Activated T-cell treated with anti-CD3 and anti-CD28 coated beads, Interleukin-2, amount 50 U/mL, for 1 hour (primary cell): ENCODE measurements at places on chromosomes 16 and 17.

DNA sequence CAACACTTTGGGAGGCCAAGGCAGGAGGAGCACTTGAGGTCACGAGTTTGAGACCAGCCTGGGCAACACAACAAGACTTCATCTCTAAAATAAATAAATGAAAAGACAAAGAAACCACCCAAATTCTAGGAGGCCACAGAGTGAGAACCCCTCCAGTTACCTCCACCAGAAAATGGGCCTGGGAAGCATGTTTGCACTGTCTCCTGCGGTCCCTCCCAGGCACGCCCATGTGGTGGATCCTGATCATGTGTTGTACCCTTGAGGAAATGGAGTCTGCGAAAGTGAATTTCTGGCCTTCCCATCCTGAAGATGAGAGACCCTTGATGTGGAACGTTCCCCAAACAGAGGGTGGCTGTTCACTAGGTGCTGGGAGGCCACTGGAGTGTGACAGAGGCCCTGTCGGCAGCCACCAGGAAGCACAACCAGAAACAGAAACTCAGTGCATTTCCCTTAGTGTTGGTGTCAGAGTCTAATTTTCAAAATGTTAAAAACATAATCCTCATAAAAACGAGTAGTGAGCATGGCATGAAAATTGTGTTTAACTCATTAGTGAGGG, 19.2 kb upstream of the USP22 start:
- no peak for DNase-seq

DNA sequence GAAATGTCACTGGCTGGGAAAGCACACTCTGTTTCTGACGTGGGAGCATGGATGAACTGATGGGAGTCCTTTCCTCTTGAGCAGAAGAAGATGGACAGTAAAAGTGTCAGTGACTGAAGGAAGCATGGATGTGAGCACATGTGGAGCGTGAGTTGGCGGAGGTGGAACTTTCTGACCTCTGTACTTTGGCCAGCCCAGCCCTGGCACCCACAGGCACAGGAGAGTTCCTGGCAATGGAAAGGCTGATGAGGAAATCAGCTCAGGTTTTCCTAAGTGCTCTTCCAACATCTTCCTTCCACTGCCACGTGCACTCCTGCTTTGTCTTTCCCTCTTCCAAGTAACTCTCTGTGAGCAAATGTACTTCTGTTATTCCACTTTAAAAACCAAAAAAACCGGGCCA, 276.8 kb downstream of the NTN1 start:
- no peak for DNase-seq

- DNase-seq: no peak
These were observed 6.1 kb downstream of the ABR start for GRCh38 chr17:1173432-1174262.

GRCh38 chr17:9105068-9105868, 84.0 kb downstream of the NTN1 start:
- DNase-seq: no peak

- DNase-seq: peak; percentile 25
These were observed 4.3 kb upstream of the GGA2 start for GRCh38 chr16:23514381-23515152.

- DNase-seq: peak; percentile 43
These were observed at the start of gene SDK2 for GRCh38 chr17:73644145-73645049. Gene SDK2, minus strand, starts transcription at chr17:73644445. Its CDS starts 357 bp downstream, at chr17:73644088.

DNA sequence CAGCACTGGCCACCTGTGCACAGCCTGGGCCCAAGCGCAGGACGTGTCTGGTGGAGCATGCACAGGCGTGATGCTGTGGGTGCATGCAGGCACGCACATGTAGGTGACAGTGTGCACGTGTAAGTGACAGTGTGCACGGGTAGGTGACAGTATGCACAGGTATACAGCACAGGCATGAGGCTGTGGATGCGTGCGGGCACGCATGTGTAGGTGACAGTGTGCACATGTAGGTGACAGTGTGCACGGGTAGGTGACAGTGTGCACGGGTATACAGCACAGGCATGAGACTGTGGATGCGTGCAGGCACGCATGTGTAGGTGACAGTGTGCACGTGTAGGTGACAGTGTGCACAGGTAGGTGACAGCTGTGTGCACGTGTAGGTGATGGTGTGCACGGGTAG, 7.9 kb downstream of the RPUSD1 start:
- no peak for DNase-seq

DNA sequence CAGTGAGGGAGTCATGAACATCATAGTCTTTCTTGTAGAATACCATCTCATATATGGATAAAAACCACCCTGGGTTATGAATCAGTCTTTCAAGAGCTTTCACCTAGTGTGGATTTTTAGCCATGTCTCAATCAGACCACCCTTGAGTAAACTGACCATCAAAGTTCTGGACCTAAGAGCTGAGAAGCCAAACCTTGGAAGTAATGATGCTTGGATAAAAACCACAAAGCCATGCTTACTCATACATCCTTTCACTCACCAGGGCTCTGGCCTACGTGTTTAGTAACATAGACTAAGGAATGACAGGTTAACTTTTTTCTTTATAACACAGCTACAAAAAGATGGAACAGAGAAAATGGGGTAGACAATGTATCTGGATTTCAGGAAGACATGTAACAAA, 167.2 kb downstream of the STX8 start:
- no peak for DNase-seq
